ENCODE measurements at places on chromosomes 11 and 22. TPM values are rescaled to one million over a fixed set of nuclear protein-coding genes. Genes with fewer than 3 reads are reported as not detected.

The TPCN2 gene
- polyA plus RNA-seq: 6.6 TPM

The ISX gene
- polyA plus RNA-seq: not detected

The LPXN gene
- polyA plus RNA-seq: 314 TPM

The FGF19 gene
- polyA plus RNA-seq: not detected

The UBQLNL gene
- polyA plus RNA-seq: not detected

The GAL3ST3 gene
- polyA plus RNA-seq: not detected

The KIAA0930 gene
- 2.4 TPM for polyA plus RNA-seq

The TST gene
- polyA plus RNA-seq: 3.3 TPM

The TMEM132A gene
- not detected for polyA plus RNA-seq

The JAM3 gene
- polyA plus RNA-seq: 3.2 TPM

The FAM180B gene
- polyA plus RNA-seq: not detected

The IFITM1 gene
- 1,434 TPM for polyA plus RNA-seq

The OR8G5 gene
- polyA plus RNA-seq: not detected

The CEP126 gene
- 0.43 TPM for polyA plus RNA-seq

DNA sequence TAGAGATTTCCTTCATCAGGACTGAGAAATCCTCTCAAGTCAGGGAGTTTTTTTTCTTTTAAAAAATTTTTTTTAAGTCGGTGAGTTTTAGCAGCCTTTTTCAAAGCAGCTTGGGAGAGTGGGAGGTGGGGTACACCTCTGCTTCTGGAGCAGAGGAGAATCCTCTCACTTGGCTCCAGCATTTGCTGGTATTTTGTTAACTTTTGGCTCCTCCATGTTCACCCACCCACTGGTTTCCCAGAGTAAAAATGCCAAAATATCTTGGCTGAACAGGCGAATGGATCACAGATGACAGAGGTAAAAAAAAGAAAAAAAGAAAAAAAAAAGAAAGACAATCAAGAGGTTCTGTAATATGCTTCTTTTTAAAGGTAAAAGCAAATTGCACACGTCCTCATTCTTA, 68.0 kb downstream of the GAB2 start:
- H3K4me3 ChIP-seq: no peak overlapping the region
- DNase-seq: no peak
- no peaks in the 10 kb centered on the region for H3K27me3 ChIP-seq
- no peaks in the 10 kb centered on the region for H3K4me1 ChIP-seq
- no peak overlapping the region for H3K27ac ChIP-seq
- H3K36me3 ChIP-seq: no peaks in the 10 kb centered on the region

DNA sequence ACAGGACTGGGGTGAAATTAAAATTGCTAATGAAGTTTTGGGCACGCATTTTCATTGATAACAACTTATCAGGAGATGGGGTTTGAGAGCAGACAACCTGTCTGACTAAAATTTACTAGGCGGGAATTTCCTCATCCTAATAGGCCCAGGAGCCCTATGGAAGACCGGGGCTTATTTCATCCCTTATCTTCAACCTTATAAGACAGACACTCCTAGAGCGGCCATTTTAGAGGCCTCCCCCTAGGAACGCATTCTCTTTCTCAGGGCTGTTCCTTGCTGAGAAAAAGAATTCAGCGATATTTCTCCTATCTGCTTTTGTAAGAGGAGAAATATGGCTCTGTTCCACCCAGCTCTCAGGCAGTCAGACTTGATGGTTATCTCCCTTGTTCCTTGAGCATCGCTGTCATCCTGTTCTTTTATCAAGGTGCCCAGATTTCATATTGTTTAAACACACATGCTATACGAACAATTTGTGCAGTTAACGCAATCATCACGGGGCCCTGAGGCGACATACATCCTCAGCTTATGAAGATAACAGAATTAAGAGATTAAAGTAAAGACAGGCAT, 39.3 kb upstream of the ZC3H12C start:
- H3K4me3 ChIP-seq: no peak overlapping the region
- no peaks in the 10 kb centered on the region for H3K36me3 ChIP-seq
- no peaks in the 10 kb centered on the region for H3K27me3 ChIP-seq
- H3K27ac ChIP-seq: no peak overlapping the region
- no peak for DNase-seq

DNA sequence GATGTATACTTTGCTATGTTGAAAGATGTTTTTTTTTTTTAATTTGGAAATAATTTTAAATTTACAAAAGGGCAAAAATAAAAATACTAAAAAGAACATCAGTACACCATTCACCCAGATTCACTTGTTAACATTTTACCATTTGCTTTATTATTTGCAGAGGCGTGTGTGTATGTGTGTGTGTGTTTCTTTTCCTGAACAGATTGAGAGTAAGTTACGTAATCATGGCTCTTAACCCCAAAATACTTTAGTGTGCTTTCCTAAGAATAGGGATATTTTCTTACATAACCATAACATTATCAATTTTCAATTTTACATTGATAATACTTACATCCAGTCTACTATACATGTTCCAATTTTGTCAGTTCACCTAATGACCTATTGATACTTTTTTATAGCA, 91.5 kb upstream of the HORMAD2 start:
- H3K4me3 ChIP-seq: no peak overlapping the region
- no peak for DNase-seq
- no peak overlapping the region for H3K27ac ChIP-seq
- H3K36me3 ChIP-seq: peaks cover 59% of the 10 kb centered on the region
- no peaks in the 10 kb centered on the region for H3K27me3 ChIP-seq
- H3K4me1 ChIP-seq: no peaks in the 10 kb centered on the region

DNA sequence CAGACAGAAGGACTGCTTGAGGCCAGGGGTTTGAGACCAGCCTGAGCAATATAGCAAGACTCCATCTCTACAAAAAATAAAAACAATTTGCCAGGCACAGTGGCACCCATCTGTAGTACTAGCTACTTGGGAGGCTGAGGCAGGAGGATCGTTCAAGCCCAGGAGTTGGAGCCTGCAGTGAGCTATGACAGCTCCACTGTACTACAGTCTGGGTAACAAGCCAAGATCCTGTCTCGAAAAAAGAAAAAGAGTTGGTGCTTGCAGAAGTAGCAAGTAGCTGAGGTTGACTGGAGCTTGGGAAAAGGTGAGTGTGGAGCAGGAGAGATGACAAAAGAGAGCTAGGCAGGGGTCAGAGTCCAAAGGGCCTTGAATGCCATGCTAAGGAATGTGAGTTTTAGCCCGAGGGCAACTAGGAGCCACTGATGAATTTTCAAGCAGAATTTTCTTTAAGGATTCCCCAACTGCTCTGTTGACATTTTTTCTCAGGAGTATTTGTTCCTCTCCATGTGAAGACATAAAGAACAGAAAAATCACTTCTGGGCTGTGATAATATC, 3.1 kb downstream of the AP1B1 start:
- no peak overlapping the region for H3K27ac ChIP-seq
- H3K27me3 ChIP-seq: no peaks in the 10 kb centered on the region
- DNase-seq: no peak
- H3K4me1 ChIP-seq: peaks cover 20% of the 10 kb centered on the region
- H3K4me3 ChIP-seq: peak overlapping the region; percentile 5

GRCh38 chr11:27277843-27278242, 85.2 kb downstream of the CCDC34 start:
- no peak overlapping the region for H3K27ac ChIP-seq
- no peak overlapping the region for H3K4me3 ChIP-seq
- H3K27me3 ChIP-seq: no peaks in the 10 kb centered on the region
- H3K4me1 ChIP-seq: no peaks in the 10 kb centered on the region

GRCh38 chr22:29947410-29948384, 64.7 kb downstream of the MTMR3 start:
- H3K27ac ChIP-seq: no peak overlapping the region
- no peaks in the 10 kb centered on the region for H3K36me3 ChIP-seq
- peaks cover 6% of the 10 kb centered on the region for H3K4me1 ChIP-seq
- no peaks in the 10 kb centered on the region for H3K27me3 ChIP-seq
- H3K4me3 ChIP-seq: no peak overlapping the region

DNA sequence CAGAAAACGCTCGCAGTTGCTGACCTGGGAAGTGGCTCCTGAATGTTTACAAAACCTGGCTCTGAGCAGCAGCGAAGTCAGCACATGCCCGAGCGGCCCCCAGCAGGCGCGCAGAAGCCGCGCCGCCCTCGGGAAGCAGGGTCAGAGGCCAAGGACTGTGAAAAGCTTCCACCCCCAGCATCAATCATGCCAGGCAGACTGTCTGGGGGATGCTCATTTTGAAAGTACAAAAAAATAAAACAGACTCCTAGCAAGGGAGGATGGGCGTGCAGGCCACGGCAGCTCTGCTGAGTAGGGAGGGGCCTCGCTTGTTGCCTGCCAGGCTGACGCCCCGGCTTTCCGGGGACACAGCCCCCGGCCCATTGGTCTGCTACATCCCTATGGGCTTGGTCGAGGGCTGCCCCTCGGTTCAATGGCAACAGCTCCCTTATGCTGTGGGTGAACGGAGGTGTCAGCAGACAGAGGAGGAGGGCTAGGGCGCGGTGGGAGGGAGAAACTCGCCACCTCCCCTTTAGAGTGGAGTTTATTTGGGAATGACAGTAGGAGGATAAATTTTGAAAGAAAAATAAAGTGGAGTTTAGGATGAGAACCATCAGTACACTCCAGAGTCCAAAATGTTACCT, 37.7 kb upstream of the GNB1L start:
- H3K4me3 ChIP-seq: peak overlapping the region; percentile 66
- H3K27me3 ChIP-seq: no peaks in the 10 kb centered on the region
- DNase-seq: peak; percentile 86
- peaks cover 86% of the 10 kb centered on the region for H3K4me1 ChIP-seq

GRCh38 chr11:66919923-66920322, 38.3 kb downstream of the PC start:
- no peaks in the 10 kb centered on the region for H3K36me3 ChIP-seq
- H3K4me1 ChIP-seq: no peaks in the 10 kb centered on the region
- no peak for DNase-seq
- no peak overlapping the region for H3K27ac ChIP-seq

- no peaks in the 10 kb centered on the region for H3K27me3 ChIP-seq
- no peak overlapping the region for H3K27ac ChIP-seq
- no peaks in the 10 kb centered on the region for H3K36me3 ChIP-seq
- no peak overlapping the region for H3K4me3 ChIP-seq
- no peak for DNase-seq
- no peaks in the 10 kb centered on the region for H3K4me1 ChIP-seq
Measured at GRCh38 chr11:95363164-95363563, 132.2 kb upstream of the SESN3 start.

GRCh38 chr11:105821372-105821771, 200.7 kb downstream of the MSANTD4 start:
- H3K27me3 ChIP-seq: no peaks in the 10 kb centered on the region
- H3K4me3 ChIP-seq: no peak overlapping the region
- no peak overlapping the region for H3K27ac ChIP-seq
- no peaks in the 10 kb centered on the region for H3K4me1 ChIP-seq

- peaks cover 20% of the 10 kb centered on the region for H3K27me3 ChIP-seq
- H3K27ac ChIP-seq: no peak overlapping the region
- no peaks in the 10 kb centered on the region for H3K36me3 ChIP-seq
- peaks cover 19% of the 10 kb centered on the region for H3K4me1 ChIP-seq
- DNase-seq: peak; percentile 5
Measured at GRCh38 chr11:112961751-112962578, 745 bp downstream of the NCAM1 start.

- no peaks in the 10 kb centered on the region for H3K27me3 ChIP-seq
- peak; percentile 52 for DNase-seq
- peaks cover 45% of the 10 kb centered on the region for H3K4me1 ChIP-seq
- H3K4me3 ChIP-seq: peak overlapping the region; percentile 83
- peaks cover 4% of the 10 kb centered on the region for H3K36me3 ChIP-seq
Measured at GRCh38 chr22:46763051-46763705, 728 bp downstream of the TBC1D22A start.

DNA sequence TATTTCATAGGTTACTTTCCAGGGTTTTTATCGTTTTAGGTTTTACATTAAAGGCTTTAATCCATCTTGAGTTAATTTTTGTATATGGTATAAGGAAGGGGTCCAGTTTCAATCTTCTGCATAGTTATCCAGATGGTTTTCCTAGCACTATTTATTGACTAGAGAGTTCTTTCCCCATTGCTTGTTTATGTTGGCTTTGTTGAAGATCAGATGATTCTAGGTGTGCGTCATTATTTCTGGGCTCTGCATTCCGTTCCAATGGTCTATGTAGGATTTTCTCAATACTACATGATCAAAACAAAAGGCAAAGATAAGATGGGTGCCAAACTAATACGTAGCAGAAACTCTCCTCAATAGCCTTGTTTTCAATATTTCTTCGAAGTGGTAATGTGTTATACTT, 14.3 kb upstream of the RIC3 start:
- H3K4me1 ChIP-seq: no peaks in the 10 kb centered on the region
- H3K27ac ChIP-seq: no peak overlapping the region
- H3K27me3 ChIP-seq: peaks cover 4% of the 10 kb centered on the region

- H3K36me3 ChIP-seq: no peaks in the 10 kb centered on the region
- no peak overlapping the region for H3K27ac ChIP-seq
- H3K27me3 ChIP-seq: no peaks in the 10 kb centered on the region
- H3K4me1 ChIP-seq: no peaks in the 10 kb centered on the region
- no peak overlapping the region for H3K4me3 ChIP-seq
- no peak for DNase-seq
Measured at GRCh38 chr11:85249482-85249881, 377.7 kb downstream of the DLG2 start.

DNA sequence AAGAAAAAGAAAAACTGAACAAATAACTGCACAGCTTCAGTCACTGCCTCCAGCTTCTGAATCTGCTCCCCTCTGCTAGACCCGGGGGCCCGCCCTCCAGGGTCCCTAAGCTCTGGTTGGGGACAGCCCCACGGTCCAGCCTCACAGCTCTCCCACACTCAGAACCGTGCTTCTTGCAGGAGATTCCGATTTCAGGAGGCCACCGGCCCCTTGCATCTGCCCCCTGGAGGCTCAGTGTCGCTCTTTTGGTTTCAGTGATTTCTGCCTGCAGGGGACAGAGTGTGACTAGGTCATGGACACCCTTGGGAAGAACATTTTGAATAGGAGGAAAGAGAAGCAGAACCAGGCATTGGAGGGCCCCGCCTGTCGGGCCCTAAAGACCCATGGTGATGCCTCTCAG, 23.1 kb upstream of the RPS3 start:
- no peaks in the 10 kb centered on the region for H3K36me3 ChIP-seq
- no peak for DNase-seq
- no peak overlapping the region for H3K4me3 ChIP-seq
